ENCODE measurements at places on chromosomes 7 and 10. TPM values are rescaled to one million over a fixed set of nuclear protein-coding genes. Genes with fewer than 3 reads are reported as not detected.

ACTL6B gene
- total RNA-seq: not detected

PBLD gene
- total RNA-seq: 11.6 TPM

GDF2 gene
- not detected for total RNA-seq

TNRC18 gene
- total RNA-seq: 21.7 TPM

NOS3 gene
- total RNA-seq: 8.5 TPM

PKD2L1 gene
- not detected for total RNA-seq

CTAGE4 gene
- total RNA-seq: 2.3 TPM

All from subcutaneous adipose tissue (tissue), 4 donors.